Kidney (tissue), 22 donors: ENCODE measurements at places on chromosomes 3 and 15. TPM values are rescaled to one million over a fixed set of nuclear protein-coding genes. Genes with fewer than 3 reads are reported as not detected.
A peak's percentile ranks its signal among the peaks of the same experiment; 100 is the strongest.

GCNT3 gene
- total RNA-seq, result 14.8 TPM

ADGRG7 gene
- total RNA-seq, result not detected

MYRIP gene
- total RNA-seq, result 6.6 TPM

COL6A6 gene
- 0.25 TPM for total RNA-seq

THRB gene
- 17.2 TPM for total RNA-seq

KNG1 gene
- 8.7 TPM for total RNA-seq

ANKUB1 gene
- not detected for total RNA-seq

CDC25A gene
- 0.88 TPM for total RNA-seq

LDHAL6B gene
- not detected for total RNA-seq

GRCh38 chr3:57275393-57275792 is 17.1 kb downstream of the ASB14 start:
- H3K27ac ChIP-seq, result no peak overlapping the region
- H3K27me3 ChIP-seq, result no peaks in the 10 kb centered on the region
- peaks cover 4% of the 10 kb centered on the region for H3K36me3 ChIP-seq
- no peaks in the 10 kb centered on the region for H3K4me1 ChIP-seq

DNA sequence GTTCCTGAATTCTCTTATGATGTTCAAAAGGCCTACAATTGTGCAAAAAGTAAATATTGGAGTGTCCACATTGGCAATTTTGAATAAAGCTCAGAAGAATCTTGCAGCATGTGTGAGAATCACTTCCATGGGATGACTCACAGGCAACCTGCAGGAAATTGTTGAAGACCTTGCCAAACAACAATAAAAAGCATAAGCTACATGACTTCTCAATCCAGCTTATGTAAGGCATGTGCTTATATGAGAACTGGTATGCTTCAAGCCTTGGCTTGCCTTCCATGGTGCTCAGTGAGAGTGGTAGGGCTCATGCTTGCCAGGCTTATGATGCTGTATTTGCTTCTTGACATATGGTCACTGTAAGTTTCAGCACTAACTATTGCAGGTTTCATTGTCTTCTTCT is 18.4 kb upstream of the BCHE start:
- no peak overlapping the region for H3K27ac ChIP-seq
- no peak for DNase-seq
- no peaks in the 10 kb centered on the region for H3K36me3 ChIP-seq
- no peaks in the 10 kb centered on the region for H3K27me3 ChIP-seq
- no peak overlapping the region for H3K4me3 ChIP-seq

GRCh38 chr3:127534564-127534963 is 56.0 kb downstream of the TPRA1 start:
- H3K27me3 ChIP-seq, result no peaks in the 10 kb centered on the region
- no peak overlapping the region for H3K4me3 ChIP-seq
- no peaks in the 10 kb centered on the region for H3K36me3 ChIP-seq
- no peaks in the 10 kb centered on the region for H3K4me1 ChIP-seq

- H3K27me3 ChIP-seq, result no peaks in the 10 kb centered on the region
- DNase-seq, result no peak
- no peaks in the 10 kb centered on the region for H3K4me1 ChIP-seq
- no peaks in the 10 kb centered on the region for H3K36me3 ChIP-seq
- no peak overlapping the region for H3K4me3 ChIP-seq
These were observed 311.5 kb downstream of the EDEM1 start for GRCh38 chr3:5498981-5499380.

- no peaks in the 10 kb centered on the region for H3K36me3 ChIP-seq
- no peak for DNase-seq
- no peaks in the 10 kb centered on the region for H3K4me1 ChIP-seq
- peak overlapping the region; percentile 71 for H3K27ac ChIP-seq
- H3K4me3 ChIP-seq, result no peak overlapping the region
These were observed 84.3 kb upstream of the TNFSF10 start for GRCh38 chr3:172607305-172608121.

DNA sequence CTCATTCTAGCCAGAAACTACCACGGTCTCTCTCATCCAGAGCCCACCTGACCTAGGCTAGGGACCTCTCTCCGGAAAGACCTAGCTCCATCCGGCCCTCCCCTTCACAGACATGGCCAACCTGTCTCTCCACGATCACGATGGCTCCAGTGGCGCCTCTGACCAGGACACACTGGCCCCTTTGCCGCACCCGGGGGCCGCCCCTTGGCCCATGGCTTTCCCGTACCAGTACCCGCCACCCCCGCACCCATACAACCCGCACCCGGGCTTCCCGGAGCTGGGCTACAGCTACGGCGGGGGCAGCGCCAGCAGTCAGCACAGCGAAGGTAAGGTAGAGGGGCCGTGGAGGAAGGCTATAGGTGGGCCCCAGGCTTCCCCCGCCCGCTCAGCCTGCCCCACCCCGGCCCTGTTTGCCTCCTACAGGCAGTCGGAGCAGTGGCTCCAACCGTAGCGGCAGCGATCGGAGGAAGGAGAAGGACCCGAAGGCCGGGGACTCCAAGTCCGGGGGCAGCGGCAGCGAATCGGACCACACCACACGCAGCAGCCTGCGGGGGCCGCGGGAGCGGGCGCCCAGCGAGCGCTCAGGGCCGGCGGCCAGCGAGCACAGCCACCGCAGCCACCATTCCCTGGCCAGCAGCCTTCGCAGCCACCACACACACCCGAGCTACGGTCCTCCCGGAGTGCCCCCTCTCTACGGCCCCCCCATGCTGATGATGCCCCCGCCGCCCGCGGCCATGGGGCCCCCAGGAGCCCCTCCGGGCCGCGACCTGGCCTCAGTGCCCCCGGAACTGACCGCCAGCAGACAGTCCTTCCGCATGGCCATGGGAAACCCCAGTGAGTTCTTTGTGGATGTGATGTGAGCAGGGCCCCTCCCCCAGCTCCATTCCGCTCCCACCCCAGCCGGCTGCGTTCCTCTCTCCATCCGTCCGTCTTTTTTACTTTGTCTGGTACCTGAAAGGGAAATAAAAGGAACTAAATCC is 4.5 kb upstream of the AP2M1 start:
- no peaks in the 10 kb centered on the region for H3K27me3 ChIP-seq
- no peak overlapping the region for H3K27ac ChIP-seq
- no peak for DNase-seq
- H3K36me3 ChIP-seq, result peaks cover 33% of the 10 kb centered on the region
- H3K4me3 ChIP-seq, result no peak overlapping the region

GRCh38 chr3:10526366-10526765 is 21.0 kb upstream of the ATP2B2 start:
- no peaks in the 10 kb centered on the region for H3K4me1 ChIP-seq
- H3K27ac ChIP-seq, result no peak overlapping the region
- no peaks in the 10 kb centered on the region for H3K27me3 ChIP-seq
- no peak for DNase-seq
- H3K4me3 ChIP-seq, result no peak overlapping the region

GRCh38 chr15:78507831-78508160 is 419 bp downstream of the HYKK start:
- H3K27ac ChIP-seq, result peak overlapping the region; percentile 84
- H3K36me3 ChIP-seq, result no peaks in the 10 kb centered on the region
- H3K4me3 ChIP-seq, result peak overlapping the region; percentile 65
- H3K4me1 ChIP-seq, result no peaks in the 10 kb centered on the region

- no peaks in the 10 kb centered on the region for H3K36me3 ChIP-seq
- H3K27ac ChIP-seq, result no peak overlapping the region
- no peaks in the 10 kb centered on the region for H3K27me3 ChIP-seq
- H3K4me1 ChIP-seq, result peaks cover 6% of the 10 kb centered on the region
- no peak overlapping the region for H3K4me3 ChIP-seq
These were observed 18.7 kb upstream of the HES1 start for GRCh38 chr3:194117104-194117845.

- no peaks in the 10 kb centered on the region for H3K36me3 ChIP-seq
- no peaks in the 10 kb centered on the region for H3K4me1 ChIP-seq
- H3K4me3 ChIP-seq, result no peak overlapping the region
- no peaks in the 10 kb centered on the region for H3K27me3 ChIP-seq
These were observed 32.5 kb upstream of the CCDC54 start for GRCh38 chr3:107344722-107345121.

DNA sequence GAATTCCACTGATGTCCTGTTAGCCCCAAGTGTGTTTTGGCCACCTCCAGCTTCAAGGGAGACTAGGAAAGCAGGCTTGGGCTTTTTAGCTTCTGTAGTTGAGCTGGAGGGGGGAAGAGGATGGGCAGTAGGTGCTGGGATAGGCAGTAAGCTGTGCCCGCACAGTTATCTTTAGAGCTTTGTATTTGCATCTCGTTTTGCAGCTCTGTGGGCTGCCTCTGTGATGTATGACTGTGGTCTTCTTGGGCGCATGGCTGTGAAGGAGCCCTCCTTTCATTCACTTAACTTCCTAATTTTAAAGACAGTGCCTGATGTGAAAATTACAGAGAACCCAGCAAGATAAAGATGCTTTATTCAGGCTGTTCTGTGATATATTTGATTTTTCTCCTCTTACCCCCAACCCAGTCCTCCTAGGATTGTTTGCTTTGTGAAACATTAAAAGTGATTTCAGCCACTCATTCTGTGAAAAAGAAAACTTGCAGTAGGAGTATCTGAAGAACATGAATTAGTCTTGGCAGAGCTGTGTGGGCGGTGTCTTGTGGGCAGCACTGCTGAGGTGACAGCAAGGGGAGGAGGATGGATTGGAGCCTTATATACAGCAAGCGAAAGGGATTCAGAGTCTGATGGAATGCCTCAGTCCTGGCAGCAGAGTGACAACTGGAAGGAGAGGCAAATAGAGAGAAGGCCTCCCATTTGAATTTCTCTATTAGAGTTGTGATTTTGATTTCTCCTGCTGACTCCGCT is 74.3 kb downstream of the LARS2 start:
- no peak overlapping the region for H3K27ac ChIP-seq
- H3K27me3 ChIP-seq, result no peaks in the 10 kb centered on the region
- H3K36me3 ChIP-seq, result peaks cover 5% of the 10 kb centered on the region

DNA sequence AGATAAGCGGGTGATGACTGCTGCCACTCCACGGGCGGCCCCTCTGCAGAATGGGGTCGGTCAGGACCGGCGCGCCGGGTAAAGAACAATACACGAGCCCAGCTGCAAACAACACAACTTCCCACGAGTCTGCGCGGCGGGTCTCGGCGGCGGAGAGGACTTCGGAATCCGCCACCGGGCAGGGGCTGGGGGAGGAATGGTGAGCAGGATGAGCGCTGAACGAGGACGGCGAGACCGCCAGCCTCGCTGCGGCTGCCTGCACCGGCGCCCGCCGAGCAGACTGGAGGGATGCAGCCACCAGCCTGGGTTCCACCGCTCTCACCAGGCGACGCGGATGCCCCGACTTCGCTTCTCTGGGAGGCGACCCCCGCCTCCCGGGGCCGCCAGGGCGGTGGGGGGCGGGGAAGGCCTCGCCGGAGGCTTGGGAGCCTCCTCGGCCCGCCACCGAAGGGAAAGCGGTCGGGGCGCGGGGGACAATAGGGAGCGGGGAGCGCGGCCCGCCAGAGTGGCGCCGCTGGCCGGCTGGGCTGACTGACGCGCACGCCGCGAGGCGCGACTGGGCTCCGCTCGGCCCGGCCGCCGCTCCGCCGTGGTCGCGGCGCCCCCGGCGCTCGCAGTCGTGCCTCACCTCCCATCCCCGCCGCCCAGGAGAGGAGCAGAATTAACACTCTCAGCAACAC is 515 bp downstream of the ADAM10 start:
- H3K4me3 ChIP-seq, result peak overlapping the region; percentile 86
- H3K27ac ChIP-seq, result peak overlapping the region; percentile 98
- H3K4me1 ChIP-seq, result peaks cover 3% of the 10 kb centered on the region
- DNase-seq, result peak; percentile 80
- H3K27me3 ChIP-seq, result no peaks in the 10 kb centered on the region
- no peaks in the 10 kb centered on the region for H3K36me3 ChIP-seq

DNA sequence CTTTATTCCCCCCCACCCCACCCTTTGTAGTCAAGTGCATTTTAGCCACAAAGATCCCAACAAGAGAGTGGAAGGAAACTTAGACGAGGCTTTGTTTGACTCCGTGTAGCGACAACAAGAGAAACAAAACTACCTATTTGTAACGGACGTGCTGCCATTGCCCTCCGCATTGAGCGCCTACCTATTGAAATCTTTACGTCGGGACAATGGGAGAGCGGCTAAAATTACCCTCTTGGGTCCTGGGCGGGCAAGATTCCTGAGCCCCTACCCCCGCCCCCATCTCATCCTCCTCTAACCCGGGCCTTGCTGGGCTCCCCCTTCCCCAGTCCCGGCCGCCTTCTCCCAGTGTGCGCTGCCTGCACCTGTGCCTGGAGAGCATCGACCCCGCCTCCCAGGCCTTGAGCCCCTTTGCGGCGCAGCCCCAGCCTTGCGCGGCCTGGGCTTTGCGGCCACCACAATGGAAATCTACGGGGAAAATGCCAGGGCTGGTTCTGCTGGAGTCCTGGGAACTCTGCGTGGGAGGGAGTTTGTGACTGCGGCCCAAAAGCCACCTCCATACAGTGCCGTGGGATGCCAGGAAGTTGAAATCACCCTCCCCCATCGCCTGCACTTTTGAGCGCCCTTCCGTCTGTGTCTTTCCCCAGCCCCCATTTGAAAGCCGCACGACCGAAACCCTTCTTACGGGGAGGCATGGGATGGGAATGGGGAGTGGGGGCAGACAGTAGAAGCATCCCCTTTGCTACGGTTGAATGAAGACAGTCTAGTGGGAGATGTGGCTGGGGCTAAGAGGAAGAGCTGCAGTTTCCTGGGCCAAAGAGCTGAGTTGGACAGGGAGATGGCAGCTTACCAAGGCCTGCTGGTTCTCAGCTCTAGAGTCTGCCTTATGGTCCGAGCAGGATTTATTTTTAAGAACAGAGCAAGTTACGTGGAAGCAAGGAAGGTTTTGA is 1.1 kb upstream of the SOX2 start:
- H3K4me1 ChIP-seq, result peaks cover 7% of the 10 kb centered on the region
- DNase-seq, result no peak
- H3K36me3 ChIP-seq, result no peaks in the 10 kb centered on the region
- peaks cover 78% of the 10 kb centered on the region for H3K27me3 ChIP-seq
- H3K4me3 ChIP-seq, result no peak overlapping the region
- H3K27ac ChIP-seq, result no peak overlapping the region

GRCh38 chr3:66312039-66312438 is 91.2 kb downstream of the SLC25A26 start:
- H3K36me3 ChIP-seq, result no peaks in the 10 kb centered on the region
- no peaks in the 10 kb centered on the region for H3K27me3 ChIP-seq
- H3K27ac ChIP-seq, result no peak overlapping the region
- H3K4me1 ChIP-seq, result no peaks in the 10 kb centered on the region
- DNase-seq, result no peak
- no peak overlapping the region for H3K4me3 ChIP-seq

GRCh38 chr3:48151058-48151806 is 37.0 kb downstream of the CDC25A start:
- H3K36me3 ChIP-seq, result no peaks in the 10 kb centered on the region
- peak; percentile 93 for DNase-seq
- H3K4me1 ChIP-seq, result peaks cover 11% of the 10 kb centered on the region
- no peaks in the 10 kb centered on the region for H3K27me3 ChIP-seq
- no peak overlapping the region for H3K4me3 ChIP-seq
